ENCODE measurements at places on chromosomes 1 and 21.

- DNase-seq = no peak
Observed at GRCh38 chr21:15446223-15446622, 283.6 kb upstream of the USP25 start.

DNA sequence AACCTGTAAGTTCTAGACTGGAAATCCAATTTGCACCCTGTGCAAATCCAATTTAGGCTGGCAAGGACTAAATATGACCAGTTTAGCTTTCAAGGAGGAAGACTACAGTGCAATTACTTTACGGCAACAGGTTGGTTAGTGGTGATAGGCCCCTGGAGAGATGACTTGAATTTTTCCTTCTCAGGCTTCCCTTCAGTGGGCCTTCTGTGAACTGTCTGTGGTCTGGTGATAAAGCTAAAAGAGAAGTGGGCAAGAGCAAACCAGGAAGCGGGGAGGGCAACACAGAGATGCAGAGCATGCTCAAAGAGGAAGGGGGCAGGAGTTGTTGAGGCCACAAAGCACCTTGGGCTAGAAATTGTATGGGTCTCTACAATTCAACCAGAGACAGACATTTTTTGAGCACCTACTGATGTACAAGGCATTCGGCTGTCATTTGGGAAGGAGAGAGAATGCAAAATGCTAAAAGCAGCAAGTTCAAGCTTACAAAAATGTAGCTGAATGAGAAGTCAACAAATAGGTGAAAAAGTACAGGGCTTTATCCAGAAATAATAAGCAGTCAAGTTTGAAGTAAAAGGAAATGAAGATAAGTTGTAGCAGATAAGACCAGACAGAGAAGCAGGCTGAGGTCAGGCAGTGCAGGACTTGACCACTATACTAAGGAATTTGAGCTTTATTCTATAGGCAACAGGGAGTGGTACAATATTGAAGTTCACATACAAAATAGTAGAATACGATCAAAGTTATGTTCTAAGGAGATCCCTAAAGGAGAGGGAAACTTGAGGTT is 23.9 kb downstream of the INPP5B start:
- no peak for DNase-seq

- DNase-seq = no peak
Observed at GRCh38 chr1:231177226-231177625, 15.4 kb downstream of the TRIM67 start.

DNA sequence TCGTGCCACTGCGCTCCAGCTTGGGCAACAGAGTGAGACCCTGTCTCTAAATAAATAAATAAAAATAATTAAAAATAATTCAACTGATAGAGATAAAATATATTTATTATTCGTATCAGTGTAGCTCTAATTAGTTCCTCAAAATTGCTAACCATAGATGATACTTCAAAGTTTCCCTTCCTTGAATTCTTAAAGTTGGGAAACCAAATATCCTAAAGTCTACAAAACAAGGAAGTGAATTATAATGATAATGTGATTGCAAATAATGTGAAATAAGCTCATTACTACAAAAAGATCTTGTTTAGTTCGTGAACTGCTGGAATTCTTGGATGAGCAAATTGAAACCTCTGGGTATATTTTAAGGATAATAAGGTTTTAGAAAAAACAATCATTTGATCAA is 60.5 kb downstream of the NUP210L start:
- DNase-seq = no peak

- DNase-seq = no peak
Observed at GRCh38 chr1:168719306-168720111, 9.5 kb downstream of the DPT start.

GRCh38 chr1:201619513-201619912 is 80.6 kb downstream of the NAV1 start:
- DNase-seq = no peak

DNA sequence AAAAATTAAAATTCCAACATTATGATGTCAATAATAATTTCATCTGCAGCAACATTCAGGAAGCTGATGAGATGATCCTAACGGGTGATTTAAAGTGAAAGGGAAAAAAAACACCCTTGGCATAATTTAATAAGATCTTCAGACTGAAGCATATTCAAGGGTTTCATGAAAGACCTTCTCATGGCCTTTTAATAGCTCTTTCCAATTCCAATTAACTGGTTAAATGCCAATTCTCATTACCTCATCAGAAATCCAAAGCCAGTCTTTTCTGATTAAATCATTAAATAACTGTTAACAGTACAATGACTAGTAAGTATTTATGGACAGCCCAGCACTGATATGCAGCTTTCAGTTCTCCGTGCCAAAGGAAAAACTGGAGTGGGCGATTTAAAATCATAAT is 407.5 kb downstream of the SMYD3 start:
- no peak for DNase-seq
